ENCODE measurements at places on chromosomes 4 and X. TPM values are rescaled to one million over a fixed set of nuclear protein-coding genes. Genes with fewer than 3 reads are reported as not detected.

Gene RPS3A
- polyA plus RNA-seq: 4,115 TPM

- DNase-seq: no peak
Measured at GRCh38 chr4:153224474-153224873, 20.2 kb downstream of the TRIM2 start.

DNA sequence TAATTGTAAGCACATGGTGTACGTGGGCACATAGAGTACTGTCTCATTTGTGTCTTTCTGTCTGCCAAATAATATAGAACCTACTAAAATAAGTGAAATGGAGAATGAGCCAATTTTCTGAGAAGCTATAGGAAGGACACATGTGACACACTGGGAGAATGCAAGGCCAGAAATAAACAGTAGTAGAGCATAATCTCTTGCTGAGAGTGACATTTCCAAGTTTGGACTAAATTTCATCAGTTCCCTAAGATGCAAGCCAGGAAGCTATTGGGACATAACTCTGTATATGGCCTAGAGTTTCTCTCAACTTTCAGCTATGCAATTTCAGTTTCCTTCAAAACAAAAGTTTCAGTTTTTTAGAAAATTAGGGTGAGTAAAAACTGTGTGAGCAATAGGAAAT is 638.7 kb downstream of the PCDH18 start:
- DNase-seq: no peak

DNA sequence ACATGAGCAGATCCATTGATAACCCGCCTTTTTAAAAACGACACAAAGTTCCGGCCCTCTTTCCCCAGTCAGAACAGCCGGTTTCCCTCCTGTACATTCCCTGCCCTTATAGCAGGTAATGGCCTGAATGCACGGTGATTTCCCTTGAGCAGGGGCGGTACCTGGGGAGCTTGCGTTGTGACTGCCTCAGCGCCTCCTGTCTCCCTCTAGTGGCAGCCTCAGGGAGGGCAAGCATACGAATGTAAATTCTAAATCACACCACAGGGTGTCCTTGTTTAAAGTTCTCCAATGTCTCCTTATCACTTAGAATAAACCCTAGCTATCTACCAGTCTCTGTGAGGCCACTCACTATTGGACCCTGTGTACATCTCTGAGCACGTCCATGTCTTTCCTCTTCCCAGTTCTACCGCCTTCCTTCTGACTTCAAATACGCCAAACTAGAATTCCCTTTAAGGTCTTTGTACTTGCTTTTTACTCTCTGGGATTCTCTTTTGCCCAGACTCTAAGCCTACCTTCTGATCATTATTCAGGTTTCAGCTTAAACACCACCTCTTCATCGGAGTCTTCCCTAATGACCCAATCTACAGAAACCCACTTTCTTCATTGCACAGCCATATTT is 18.4 kb upstream of the LDB2 start:
- DNase-seq: no peak
